Effector memory CD8-positive, alpha-beta T cell (primary cell): ENCODE measurements at places on chromosomes 16 and 17.

GRCh38 chr17:31696184-31696602 is 162.9 kb downstream of the COPRS start:
- no peak for DNase-seq

DNA sequence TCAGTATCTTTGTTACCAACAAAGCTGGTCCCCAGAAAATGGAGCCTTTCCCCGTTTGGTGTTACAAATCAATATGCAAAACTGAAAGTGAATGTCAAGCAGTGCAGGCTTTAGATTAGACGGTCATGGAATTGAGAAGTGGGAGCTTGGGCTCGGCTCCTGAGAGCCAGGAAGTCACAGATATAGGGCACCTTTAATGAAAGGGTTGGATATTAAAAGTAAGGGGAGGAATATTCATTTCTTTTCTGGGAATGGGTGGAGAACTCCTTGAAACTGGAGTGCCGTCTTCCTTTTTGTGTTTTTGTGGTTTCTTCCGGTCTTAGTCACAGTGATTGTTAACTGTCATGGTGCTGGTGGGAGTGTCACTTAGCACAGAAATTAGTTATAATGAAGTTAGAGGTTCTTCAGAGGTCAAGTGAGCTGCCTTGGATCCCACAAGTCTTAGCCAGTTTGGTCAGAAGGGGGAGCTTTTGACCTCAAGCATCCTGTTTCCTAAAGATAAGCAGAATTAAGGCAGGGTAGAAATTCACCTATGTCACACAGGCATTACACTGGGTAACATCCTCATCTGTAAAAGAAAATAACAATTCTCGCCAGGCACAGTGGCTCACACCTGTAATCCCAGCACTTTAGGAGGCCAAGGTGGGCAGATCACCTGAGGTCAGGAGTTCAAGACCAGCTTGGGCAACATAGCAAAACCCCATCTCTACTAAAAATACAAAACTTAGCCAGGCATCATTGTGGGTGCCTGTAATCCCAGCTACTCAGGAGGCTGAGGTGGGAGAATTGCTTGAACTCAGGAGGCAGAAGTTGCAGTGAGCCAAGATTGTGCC is 9.6 kb upstream of the EIF1 start:
- peak; percentile 61 for DNase-seq

DNA sequence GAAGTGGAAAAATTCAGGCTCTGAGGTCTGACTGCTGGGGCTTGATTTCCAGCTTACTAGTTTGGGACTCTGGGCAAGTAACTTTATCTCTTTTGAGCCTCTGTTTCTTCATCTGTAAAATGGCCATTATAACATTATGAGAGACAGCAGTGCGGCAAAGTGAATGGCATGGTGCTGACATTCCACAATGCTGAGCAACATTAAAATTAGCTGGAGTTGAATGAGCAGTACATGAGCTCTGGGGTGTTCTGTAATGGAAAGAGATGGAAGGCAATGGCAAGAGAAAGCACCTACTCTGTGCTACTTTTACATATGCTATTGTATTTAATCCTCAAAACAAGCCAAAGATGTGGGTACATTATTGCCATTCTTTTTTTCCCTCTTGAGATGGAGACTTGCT is 535.7 kb upstream of the CDH11 start:
- DNase-seq: no peak

DNA sequence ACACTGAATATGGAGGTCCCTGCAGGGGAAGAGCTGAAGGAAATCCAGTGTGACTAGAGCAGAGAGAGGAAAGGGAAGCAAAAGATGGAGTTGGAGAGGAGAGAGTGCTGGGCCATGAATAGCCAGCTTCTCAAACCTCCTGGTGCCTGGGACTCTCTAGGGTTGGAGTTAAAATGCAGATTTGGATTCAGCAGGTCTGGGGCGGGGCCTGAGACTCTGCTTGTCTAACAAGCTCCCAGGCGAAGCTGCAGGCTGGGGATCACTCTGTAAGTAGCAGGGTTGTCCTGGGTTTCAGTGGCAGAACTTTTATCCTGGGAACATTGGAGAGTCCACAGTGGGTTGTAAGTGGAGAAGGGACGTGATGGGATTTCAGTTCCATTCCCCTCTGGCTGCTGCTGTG is 103.4 kb upstream of the PLCG2 start:
- no peak for DNase-seq

DNA sequence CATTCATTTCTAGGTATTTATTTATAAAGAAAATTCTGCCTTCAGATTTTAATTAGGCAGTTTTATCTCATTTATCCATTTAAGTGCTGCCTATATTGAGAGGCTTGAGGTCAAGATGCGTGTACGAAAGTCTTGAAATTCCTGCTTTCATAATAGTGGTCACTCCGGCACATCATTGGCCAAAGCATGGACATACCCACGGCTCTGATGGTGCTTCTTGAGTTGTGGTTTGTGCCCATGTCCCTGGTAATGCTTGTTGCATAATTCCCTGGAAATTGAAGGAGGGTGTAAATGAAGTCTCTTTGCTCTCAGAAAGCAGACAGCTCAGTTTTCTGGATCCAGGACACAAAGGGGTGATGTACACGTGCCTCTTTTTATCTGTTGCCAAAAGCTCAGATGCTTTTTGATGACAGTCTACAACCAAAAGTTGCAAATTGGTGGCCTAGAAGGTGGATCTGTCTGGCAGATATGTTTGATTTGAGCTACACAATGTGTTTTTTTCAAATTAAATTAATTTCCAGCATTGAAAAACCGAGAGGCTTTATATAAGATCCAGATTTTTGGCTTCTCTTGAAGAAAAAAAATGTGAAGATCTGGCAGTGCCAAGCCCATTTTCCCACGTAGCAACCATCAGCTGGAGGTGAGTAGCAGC is 94.4 kb downstream of the SHISA9 start:
- DNase-seq: no peak

DNA sequence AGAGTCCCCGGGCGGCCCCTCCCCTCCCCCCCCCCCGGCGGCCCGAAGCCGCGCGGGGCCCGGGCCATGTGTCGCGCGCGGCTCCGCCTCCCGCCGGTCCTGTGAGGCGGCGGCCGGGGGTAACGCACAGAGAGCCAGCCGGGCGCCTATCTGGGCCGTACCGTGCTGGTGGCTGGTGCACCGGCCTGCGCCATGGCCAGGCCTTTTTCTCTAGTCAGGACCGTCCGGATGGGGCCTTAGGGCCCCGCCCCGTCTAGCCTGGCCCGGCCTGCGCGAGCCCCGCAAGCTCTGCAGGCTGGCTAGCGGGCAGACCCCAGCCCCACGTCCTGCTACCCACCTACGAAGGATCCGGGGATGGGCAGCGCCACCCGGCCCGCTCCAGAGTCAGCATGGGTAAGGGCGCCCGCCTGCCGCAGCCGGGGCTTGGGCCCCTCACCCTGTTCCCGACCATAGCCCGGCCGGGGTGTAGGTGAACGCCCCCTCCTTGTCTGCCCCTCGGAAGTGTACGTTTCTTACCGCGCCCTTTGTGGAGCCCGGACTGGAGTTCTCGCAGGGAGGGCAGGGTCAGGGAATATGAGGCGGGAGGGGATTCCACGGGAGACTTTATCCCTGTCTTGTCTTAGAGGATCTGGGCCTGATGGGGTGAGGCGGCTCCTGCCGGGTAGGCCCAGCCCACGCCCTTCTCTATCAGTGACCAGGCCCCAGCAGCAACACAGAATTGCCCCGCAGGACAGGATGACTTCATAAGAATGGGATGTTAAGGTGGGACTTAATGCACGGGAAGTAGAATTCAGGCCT is at the start of gene CENPT:
Gene CENPT, minus strand, starts transcription at position 630 of the 798 bp plus-strand sequence. CDS start 13,834 bp downstream, outside the sequence.
- no peak for DNase-seq

- peak; percentile 19 for DNase-seq
Measured at GRCh38 chr17:50501054-50501453, 7.2 kb upstream of the MYCBPAP start.

GRCh38 chr17:18964018-18964351 is 12.0 kb downstream of the SLC5A10 start:
- no peak for DNase-seq

DNA sequence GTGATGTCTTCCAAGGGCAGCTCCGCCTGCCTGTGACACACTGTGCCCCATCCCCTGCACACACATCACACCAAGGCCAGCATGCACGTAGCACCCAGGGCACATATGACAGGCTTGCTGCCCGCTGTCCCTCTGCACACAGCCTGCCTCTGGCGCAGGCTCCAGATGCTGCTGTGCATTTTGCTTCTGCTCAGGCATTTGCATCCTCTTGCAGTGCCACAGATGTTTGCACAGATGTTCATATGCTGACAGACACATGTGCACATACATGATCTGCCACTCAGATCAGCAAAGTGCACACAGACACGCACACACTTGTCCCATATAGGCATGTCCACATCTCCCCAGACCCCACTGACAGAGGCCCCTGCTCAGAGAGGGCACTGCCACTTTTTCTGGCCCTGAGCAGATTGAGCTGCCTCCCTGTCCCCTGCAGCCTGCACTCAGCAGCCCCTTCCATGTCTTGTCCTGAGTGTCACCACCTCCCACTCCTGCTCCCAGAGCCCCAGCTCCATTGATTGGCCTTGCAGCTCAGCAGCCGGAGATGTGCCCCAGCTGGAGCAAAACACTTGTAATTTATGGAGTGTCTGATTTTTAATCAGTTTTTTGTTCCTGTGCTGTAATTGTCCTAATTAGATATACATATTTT is 115.1 kb upstream of the RPL38 start:
- DNase-seq: no peak

DNA sequence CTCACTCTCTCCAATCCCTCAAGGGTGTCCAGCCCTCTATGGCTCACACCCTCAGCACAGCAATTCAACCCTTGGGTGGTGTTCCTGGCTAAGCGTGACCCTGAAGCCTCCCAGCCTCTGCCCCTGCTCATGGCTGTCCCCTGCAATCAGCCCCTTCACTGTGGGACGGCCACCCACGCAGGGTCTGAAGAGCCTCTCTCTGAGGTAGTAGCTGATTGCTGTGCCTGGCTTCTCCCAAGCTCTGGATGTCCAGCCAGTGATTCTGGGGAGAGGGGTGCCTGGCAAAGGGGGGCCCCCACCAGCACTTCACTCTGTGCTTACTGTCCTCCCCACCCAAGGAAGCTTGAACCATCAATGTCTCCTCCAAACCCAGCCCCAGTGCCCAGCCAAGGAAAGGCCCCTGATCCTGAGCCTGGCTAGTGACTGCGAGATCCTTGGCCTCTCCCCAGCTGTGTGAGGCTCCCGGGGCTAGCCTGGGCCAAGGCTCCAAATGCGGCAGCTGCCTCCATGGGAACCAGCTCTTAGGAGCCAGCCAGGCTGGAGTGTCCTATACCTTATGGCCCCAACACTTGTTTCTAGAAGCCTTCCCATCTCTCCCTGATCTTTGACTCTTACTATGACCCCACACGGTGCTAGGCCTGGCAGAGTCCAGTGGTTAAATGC is 9.9 kb downstream of the MTSS2 start:
- DNase-seq: no peak

DNA sequence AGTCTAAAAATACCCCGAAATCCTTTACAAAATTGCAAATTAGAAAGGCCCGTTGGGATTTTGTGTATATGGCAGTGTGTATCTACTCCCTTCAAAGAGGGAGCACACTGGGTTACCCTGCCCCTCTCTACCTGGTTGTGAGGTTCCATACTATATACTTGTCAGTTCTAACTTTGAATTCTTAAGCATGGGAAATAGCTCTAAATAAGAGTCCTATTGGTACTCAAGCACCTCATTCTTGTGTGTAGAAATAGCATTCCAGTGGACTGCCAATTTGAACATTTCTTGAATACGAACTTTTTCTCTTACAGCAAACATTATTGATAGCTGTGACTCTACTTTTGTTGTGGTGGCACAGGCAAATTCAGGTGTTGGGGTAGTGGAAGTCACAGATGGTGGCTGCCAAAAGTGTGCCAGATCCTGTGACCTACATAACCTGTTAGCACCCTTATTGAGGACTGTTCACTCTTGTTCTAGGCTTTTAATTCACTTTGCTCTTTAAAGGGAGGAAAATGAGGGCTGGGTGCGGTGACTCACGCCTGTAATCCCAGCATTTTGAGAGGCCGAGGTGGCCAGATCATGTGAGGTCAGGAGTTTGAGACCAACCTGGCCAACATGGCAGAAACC is 16.1 kb downstream of the ESRP2 start:
- no peak for DNase-seq

- DNase-seq: peak; percentile 7
Measured at GRCh38 chr16:78045865-78046581, 23.7 kb downstream of the CLEC3A start.

DNA sequence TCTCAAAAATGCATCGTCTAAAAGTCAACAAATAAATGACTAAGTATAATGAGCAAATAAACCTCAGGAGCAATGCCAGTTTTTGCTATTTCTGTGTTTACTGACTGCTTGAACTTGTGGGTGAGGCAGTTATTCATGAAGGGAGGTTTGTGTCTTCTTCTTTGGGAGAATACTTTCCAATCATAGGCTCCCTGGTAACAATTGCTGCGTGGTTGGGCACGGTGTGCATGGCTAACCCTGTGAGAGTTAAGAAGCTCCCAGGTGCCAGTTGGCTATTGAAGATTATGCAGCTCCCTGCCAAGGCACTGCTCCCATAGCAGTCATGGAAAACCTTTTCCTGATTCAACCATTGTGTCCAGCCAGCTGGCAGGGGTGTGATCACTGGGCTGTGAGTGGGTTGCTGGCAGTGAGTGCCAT is 775.9 kb upstream of the GOT2 start:
- DNase-seq: no peak

DNA sequence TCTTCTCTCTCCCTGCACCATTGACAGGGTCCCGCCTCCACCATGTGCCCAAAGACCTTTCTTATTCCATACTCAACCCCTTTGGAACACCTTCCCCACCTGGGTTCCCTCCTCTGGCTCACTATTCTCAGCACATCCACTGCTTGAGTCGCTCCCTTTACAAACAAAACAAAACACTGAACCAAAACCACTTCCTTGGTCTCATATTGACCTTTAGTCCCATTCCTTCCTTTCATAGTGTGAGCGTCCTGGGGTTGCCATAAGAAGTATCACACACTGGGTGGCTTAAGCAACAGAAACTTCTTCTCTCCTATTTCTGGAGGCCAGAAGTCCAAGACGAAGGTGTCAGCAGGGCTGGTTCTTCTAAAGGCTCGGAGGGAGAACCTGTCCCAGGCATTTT is 6.1 kb upstream of the TNRC6C start:
- DNase-seq: no peak

GRCh38 chr16:20849589-20850390 is 43.5 kb downstream of the REXO5 start:
- DNase-seq: peak; percentile 51

- peak; percentile 62 for DNase-seq
Measured at GRCh38 chr16:55711959-55712876, 56.4 kb downstream of the SLC6A2 start.

DNA sequence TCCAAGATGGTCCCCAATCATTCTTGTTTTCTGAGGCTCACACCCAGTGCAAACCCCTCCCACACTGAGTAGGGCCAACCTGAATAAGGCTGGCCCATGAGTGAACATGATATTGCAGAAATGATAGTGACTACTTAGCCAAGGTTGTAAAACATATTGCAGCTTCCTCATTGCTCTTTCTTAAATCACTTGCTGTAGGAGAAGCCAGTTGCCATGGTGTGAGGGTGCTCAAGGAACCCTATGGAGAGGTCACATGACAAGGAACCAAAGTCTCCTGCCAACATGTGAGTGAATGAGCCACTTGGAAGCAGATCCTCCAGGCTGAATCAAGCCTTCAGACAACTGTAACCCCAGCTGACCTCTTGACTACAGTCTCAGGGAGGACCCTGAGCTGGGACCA is 191.4 kb downstream of the RGS9 start:
- DNase-seq: no peak
